ENCODE measurements at places on chromosomes 4 and X. TPM values are rescaled to one million over a fixed set of nuclear protein-coding genes. Genes with fewer than 3 reads are reported as not detected.

- no peak for DNase-seq
Observed at GRCh38 chr4:138053641-138054301, 188.4 kb downstream of the SLC7A11 start.

DNA sequence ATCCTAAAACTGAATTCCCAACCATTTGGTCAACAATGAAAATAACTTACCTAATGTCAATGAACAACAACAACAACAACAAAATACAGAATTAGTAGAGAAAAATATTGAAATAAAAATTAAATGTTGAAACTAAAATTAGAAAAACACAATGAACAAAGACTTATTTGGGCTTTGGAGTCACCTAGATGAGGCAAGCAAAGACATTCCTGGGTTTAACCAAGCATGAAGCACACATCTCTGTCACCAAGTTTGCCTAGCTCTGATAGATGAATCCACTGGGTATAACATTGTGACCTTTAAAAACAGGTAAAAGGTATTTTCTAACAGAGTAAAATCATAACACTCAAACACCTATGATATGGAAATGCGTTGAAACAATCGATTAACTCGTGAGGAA lies 13.2 kb upstream of the SYTL5 start:
- no peak for DNase-seq

GRCh38 chr4:76677571-76678326 lies 220.2 kb downstream of the SOWAHB start:
- no peak for DNase-seq

GRCh38 chrX:15143050-15143824 lies 126.6 kb downstream of the ASB9 start:
- DNase-seq = peak; percentile 2

- no peak for DNase-seq
Observed at GRCh38 chrX:633985-634958, 3.7 kb downstream of the SHOX start.

DNA sequence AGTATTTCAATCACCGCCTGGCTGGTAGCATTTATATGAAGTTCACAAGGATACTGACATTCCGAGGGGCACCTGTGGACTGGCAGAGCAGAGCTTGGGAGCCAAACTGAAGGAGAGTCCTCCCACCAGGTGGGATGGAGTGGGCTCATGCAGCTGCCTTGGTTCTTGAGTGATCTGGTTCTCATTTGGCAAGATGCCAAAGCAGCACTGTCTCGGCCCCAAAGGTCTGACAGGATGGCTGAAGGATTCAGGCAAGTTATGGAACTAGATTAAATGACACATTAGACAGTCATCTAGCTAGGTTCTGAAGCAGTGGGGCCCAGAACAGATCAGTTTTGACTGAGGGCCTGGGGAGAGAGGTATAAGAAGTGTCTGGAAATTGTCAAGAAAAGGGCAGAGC lies 3.2 kb downstream of the FGF16 start:
- DNase-seq = no peak

CENPVL2 gene
- 0.30 TPM for polyA plus RNA-seq

VCX2 gene
- not detected for polyA plus RNA-seq

GPR82 gene
- 0.08 TPM for polyA plus RNA-seq

DNA sequence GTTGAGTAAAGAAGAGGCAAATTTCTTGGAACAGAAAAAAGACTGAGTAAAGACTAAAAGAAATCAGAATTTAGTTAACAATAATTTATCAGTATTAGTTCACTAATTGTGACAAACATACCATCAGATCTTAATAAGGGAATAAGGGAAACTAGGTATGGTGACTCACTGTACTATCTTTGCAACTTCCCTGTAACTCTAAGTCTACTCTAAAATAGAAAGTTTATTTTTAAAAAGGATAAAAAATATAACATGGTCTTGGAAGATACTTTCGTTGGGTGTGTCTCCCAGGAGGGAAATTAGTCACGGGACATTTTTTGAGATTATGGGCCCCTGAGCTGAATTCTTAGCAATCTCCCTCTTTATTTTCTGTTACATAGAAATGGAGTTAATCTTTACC lies 97.3 kb downstream of the EMCN start:
- no peak for DNase-seq

UCHL1 gene
- polyA plus RNA-seq = 96.3 TPM

TGIF2LX gene
- not detected for polyA plus RNA-seq

DNA sequence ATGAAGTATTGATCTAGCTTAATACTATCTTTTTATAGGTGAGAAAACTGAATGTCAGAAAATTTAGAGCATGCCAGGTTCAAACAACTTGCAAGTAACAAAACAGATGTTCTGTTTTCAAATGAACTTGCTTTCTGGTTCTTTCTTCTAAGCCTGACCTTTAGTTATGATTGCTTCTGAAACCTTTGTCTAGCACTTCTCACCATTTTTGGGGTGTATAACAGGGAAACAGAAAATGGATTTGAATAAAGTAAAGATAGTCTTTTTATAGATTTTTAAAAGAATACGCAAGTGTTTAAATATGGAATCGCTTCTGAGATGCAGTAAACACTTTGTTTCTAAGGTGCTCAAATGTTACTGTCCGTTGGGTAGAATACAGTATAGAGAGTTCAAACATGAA lies 687.2 kb upstream of the CPEB2 start:
- no peak for DNase-seq

DNA sequence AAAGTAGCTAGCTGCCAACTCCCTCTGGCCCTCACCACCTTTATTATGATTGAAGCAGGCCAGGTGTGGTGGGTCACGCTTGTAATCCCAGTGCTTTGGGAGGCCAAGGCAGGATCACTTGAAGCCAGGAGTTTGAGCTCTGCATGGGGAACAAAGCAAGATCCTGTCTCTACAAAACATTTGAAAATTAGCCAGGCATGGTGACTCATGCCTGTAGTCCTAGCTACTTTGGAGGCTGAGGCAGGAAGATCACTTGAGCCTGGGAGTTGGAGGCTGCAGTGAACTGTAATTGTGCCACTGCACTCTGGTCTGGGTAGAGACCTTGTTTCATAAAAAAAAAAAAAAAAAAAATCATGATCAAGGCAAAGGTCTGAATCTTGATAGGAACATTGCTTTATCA lies 467.0 kb upstream of the DIPK2B start:
- no peak for DNase-seq
